ENCODE measurements at places on chromosomes 4 and X.

DNA sequence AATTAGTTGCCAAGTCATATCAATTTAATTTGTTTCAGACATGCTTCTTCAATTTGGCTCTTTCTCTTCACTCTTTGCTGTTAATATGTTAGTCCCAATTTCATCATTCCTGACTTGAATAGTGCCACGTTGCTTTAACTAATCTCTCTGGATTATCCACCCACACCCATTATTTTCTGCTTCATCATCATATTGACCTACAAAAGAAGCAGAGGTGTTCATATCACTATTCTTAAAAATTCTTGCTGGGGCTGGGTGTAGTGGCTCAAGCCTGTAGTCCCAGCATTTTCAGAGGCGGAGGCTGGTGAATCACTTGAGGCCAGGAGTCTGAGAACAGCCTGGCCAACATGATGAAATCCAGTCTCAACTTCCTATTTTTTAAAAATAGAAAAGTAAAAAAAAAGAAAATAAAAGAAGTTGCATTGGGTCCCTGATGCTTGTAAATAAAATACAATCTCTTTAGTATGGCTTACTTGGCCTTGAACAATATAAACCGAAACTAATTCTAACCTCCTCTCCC, 65.7 kb upstream of the KCNIP4 start:
- DNase-seq: no peak

DNA sequence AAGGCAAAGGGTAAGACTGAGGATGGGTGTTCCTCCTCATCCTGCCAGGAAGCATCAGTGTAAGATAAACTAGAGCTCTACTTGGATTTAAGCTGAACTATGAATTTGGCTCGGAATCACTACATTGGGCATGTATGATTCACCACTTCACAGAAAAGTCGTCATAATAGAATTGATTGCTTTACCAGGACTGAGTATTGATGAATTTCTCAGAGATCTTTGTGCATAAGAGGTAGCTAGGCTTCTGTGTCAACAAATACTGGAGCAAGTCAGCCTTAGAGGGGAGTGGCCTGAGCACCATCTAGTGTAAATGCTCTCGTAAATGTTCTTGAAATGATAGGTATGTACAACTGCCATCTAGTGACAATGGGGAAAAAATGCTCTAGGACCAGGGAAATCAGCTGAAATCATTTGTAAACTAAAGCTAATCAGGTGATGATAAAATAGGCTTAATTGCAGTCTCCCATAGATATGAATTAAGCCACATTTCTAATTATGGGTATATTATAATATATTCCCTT, 309.5 kb upstream of the FMR1 start:
- DNase-seq: no peak

GRCh38 chr4:147863808-147864472, 132.1 kb downstream of the ARHGAP10 start:
- no peak for DNase-seq

DNA sequence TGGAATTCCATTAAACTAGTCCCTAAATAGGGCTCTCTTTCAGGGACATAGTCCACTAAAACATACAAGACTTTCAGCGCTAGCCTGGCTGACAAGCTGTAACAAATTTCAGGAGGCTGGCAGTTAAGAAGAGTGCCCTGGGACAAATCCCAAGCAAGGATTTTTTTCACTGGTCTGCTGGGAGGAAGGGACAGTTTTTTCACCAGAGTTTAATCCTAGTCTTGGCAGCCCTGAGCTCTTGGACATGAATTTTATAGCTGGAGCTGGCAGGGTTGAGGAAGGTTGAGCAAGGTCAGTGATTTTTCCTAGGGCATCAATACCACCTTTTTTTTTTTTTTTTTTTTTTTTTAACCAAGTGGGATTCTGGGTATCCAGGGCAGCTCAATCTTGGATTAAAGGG, 184.4 kb downstream of the SH2D1A start:
- DNase-seq: no peak

- DNase-seq: peak; percentile 50
Observed at GRCh38 chr4:81664079-81664478, 192.4 kb upstream of the RASGEF1B start.

GRCh38 chrX:39736216-39737211, 361.2 kb downstream of the BCOR start:
- DNase-seq: no peak

DNA sequence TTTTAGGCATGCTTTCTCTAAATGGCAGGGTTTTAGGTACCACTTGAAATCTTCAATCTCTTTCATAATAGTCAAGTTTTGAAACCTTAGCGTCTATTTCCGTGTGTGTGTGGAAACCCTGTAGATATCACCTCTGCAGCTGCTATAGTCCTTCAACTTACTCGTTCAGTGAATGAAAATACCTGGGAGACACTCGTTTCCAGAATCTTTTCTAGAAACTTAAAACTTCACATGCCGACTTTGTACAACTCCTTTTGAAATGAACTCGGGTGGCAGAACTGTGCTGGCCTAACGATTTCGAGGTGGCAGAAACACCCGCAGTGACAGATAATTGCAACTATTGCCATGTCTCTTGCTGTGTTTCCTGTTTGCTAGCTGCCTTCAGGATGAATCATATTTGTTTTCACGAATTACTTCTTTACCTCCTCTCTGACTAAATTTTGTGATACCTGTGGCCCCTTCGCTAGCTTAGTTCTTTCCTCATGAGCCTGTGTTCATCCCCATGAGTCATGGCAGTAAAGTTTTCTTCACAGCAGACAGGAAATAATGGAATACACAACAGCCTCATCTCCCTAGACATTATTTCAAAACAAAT, 104.7 kb upstream of the SMIM10 start:
- no peak for DNase-seq

DNA sequence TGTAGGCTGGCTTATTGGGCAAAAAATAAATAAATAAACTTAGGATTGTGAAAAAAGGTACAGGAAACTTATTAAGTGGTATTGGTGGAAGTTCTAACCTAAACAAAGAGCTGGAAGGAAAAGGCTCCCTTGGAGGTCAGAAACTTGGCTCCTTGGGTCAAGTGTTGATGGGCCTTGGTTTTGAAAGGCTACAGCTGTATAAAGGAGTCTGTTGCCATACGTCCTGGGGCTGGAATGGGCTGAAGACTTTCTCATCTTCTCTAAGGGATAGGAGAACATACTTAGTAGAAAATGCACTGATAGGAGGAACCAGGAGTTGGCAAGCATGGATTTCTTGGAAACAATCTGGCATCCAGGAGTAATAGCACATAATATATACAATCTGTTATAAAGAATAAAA, 56.6 kb downstream of the PDLIM5 start:
- no peak for DNase-seq

- no peak for DNase-seq
Observed at GRCh38 chr4:24798036-24798610, 2.8 kb downstream of the SOD3 start.

- no peak for DNase-seq
Observed at GRCh38 chrX:41922431-41923151, 763 bp downstream of the CASK start.

- no peak for DNase-seq
Observed at GRCh38 chr4:109231331-109231730, 71.1 kb downstream of the COL25A1 start.

DNA sequence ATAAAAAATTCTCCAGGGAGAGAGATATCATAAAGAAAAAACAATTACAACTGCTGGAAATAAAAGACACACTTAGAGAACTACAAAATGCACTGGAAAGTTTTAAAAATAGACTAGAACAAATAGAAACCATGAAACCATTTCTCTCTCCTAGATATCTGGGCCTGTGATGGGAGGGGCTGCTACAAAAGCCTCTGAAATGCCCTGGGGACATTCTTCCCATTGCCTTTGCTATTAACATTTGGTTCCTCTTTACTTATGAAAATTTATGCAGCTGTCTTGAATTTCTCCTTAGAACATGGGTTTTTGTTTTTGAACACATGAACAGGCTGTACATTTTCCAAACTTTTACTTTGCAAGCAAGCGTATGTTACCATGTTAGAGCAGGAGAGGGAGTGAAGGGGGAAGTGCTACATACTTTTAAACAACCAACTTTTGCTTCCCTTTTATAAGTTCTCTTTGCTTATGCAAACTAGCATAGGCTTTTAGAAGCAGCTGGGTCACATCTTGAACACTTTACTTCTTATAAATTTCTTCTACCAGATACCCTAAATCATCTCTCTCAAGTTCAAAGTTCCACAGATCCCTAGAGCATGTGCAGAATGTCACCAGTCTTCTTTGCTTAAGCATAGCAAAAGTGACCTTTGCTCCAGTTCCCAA, 47.9 kb upstream of the PACRGL start:
- no peak for DNase-seq

DNA sequence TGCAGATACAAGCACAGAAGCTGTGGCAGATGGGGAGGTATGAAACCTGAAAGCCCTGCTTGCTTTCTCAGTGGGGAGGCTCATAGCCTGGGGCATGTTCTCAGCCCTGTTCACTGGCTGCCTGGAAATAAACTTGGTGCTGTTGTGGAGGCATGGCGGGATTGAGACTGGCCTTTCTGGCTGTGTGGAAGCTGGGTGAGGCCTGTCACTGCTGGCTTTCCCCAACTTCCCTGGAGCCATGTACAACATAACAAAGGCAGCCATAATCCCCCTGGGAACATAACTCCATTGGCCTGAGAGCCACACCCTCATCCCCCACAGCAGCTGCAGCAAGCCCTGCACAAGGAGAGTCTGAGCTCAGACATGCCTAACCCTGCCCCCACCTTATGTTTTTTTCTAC, 237.7 kb upstream of the TLL1 start:
- no peak for DNase-seq

DNA sequence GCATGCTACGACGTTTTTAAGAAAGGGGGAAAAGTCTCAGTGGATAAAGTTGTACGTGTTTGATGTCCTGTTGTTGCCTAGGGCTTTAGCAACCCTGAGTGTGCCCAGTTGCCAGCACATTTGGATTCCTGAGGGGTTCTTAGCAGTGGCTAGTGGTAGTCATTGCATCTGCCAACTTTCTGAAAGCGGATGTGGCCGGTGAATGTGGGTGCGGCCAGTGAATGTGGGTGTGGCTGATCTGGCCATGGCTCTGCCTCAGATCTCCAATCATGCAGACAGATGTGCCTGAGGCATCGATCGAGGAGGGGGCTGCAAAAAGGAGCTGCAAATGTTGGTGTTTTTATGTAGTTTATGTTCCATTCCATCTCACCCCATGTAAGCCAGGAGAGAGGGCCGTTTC, 41.5 kb upstream of the FAT1 start:
- no peak for DNase-seq

DNA sequence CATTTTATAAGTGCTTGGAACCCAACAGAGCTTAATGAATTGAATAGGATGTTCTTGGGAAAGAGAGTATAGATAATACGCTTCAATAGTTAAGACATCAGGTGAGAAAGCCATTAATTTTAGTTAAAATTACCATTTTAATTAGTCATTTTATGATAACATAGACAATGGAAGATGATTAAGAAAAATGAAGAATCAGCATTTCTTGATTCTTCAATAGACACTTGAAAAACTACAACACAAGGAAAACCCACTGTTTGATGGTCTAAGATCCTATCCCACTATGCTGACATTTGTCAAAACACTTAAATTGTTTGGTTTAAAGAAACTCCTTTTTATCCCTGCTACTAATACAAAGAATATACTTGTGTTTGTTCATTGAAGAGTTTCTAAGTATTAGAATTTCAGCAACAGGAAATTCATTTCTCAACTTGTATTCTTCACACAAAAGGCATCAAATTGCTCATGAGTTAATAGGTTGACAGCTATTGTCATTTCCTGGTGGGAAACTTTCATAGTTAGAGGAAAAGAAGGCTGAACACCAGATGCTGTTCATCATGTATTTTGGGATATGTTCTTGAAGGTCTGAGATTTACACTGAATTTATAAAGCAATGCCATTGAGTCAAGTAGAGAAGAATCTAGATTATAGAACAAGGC, 9.6 kb upstream of the CXCL2 start:
- no peak for DNase-seq

GRCh38 chr4:137610960-137611359, 78.7 kb upstream of the PCDH18 start:
- DNase-seq: no peak

DNA sequence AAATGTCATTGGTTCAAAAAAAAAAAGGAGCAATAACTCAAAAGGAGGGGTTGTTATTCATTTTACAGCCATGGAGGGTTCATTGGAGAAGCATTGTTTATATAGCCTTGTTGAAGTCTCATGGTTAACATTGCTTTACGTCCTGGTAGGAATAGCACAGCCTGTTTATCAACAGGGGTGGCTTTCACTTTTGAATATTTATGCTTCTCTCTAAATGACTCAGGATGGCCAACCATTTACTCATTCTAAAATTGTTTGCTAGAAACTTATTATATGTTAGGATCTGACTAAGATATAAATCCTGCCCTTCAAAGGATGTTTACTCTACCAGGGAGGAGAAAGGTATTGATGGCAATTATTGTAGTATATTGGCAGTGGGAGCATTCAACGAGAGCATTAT, 534.1 kb upstream of the GALNTL6 start:
- no peak for DNase-seq

DNA sequence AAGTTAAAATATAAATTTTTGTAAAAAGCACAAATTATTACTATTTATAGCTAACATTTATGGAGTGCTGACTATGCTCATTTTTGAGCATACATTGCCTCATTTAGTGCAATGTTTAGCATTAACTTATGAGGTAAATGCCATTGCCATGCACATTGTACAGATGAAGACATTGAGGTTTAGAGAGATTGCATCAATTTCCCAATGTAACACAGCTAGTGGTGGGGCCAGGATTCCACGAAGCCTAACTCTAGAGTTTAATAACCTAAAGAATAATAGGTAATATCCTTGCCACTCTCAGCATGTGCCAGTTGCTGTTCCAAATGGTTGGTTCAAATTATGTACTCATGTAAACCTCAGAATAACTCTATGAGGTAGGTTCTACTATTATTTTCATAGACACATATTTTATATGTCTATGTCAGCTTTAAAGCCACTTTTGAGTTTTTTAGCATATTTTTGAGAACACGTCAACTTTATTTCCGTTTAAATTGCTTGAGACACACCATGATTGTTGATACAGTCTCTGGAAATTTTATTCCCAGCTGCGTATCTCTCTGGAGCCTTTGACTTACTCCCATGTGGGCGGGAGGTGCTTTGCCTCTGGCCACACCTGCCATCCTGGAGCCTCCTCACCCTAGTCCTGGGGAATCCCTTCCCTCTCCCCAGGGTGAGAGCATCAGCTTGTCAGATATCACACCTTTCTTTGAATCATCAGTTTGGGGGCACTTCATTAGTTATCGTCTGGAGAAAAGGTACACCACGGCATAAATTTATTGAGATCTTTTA, 10.8 kb upstream of the ADH1A start:
- DNase-seq: no peak

- no peak for DNase-seq
Observed at GRCh38 chrX:55159551-55159950, 60.6 kb upstream of the PAGE5 start.

All from DMS79 treated with DMSO at 0.1 percent for 48 hours (cell line).